ENCODE measurements at places on chromosomes 6 and 20.
A peak's percentile ranks its signal among the peaks of the same experiment; 100 is the strongest.

GRCh38 chr6:56843476-56844349 lies 111.2 kb upstream of the BEND6 start:
- DNase-seq = peak; percentile 71

DNA sequence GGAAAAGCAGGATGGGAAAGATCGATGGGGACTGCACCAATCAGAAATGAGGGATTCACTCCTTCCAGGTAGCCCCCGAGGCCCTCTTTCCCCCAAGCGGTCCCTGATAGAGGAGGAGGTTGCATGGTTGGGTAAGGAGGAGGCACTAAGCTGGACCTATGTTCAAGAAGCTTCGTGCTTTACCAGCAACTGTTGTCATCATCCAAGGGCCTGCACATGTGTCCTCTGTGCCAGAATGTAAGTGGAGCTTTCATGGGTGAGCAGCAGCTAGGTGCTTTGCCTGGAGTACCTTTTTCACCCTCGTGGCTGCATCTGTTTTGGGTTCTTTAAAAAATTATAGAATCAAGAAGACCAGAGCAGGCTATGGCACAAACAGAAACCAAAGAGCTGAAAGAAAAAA lies 54.0 kb downstream of the GMPR start:
- DNase-seq = no peak

- no peak for DNase-seq
These were observed 141.6 kb downstream of the TRIM27 start for GRCh38 chr6:28782113-28782673.

GRCh38 chr6:79762370-79762769 lies 131.2 kb downstream of the SH3BGRL2 start:
- DNase-seq = no peak

DNA sequence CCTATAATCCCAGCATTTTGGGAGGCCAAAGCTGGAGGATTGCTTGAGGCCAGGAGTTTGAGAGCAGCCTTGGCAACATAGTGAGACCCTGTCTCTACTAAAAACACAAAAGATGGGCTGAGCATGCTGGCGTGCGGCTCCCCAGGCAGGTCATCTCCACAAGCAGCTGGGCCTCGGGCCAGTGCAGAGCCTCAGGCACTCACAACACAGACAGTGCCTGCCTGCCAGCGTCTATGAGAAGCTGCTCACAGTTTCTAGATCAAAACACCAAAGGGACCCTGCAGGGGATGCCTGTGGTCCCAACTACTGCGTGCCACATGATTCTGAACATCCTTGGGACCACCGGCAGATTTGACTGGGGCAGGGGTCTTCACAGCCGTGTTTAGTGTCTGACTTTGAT lies 59.4 kb downstream of the GINS1 start:
- no peak for DNase-seq

DNA sequence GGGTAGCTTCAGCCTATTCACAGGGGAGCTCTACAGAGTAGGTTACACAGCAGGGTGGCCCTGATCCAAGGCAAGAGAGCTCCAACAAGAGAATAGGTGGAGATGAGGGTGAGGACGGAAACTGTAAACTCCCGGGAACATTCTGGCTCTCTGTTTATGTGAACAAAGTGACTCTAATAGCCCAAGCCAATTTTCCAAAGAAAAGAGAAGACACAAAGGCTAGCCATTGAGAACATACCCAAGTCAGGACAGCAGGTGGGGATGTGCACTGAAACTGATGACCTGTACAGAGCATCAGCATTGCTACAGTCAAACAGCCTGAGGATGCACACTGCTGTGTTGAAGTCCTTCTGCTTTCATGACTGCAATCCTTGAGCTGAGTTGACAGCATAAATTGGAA lies 136.0 kb upstream of the TOP1 start:
- no peak for DNase-seq

- DNase-seq = no peak
These were observed 100.8 kb downstream of the CAP2 start for GRCh38 chr6:17494177-17494576.

GRCh38 chr6:37273690-37274089 lies 15.7 kb upstream of the TMEM217 start:
- no peak for DNase-seq

GRCh38 chr6:12275107-12275506 lies 15.1 kb upstream of the EDN1 start:
- DNase-seq = no peak

DNA sequence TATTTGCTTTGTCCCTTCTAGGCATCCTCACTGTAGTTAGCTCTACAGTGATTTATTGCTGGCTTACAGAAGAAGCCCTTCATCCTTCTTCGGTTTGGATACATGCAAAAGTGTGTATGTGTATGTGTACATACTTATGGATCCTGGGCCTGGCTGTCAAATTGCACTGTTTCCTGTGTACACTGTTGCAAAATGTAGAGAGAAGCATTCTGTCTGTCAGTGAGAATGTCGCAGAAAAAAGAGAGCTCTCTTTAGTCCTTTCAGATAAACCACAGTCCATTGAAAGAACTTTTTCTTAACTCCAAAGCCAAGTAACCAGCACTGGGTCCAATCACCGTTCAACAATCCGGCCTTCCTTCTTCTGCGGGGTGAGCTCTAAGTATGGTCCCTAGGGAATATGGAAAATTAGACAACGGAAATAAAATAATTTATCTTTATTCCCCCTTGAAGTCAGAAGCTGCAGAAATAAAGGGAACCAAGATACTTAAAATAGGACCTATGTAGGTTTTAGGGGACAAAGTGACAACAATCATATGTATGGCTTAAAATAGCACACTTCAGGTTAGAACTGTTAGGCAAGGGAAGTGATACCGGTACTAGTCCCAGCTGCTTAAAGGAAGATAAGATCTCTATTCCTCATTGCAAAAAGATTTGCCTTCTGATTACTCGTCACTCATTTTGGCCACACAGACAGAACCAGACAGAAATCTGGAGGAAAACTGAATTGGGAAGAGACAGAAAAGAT lies 107.0 kb downstream of the CD83 start:
- DNase-seq = no peak

- no peak for DNase-seq
These were observed 2.4 kb downstream of the CST9 start for GRCh38 chr20:23603321-23603720.

DNA sequence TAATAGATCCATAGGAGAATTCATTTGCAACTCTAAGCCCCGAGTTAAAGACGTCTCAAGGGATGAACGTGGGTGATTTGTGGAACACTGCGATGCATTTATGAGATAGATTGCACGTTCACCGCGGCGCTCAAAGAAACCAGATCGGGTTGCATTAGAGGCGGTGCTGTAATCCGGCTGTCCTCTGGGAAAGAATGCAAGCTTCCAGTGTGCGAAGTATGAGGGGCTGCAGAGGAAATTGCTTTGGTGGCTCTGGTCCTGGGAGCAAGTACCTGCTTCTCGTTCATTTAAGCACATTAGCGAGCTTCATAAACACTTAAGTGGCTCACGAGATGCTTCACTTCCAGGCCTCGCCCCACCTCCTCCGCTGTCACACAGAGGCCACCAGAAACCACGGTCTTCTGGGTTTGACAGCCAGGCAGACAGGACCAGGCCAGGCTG lies 182.3 kb downstream of the CDH4 start:
- no peak for DNase-seq

GRCh38 chr6:136378888-136379287 lies 89.2 kb upstream of the BCLAF1 start:
- no peak for DNase-seq

- DNase-seq = no peak
These were observed 4.6 kb upstream of the RSPH3 start for GRCh38 chr6:159004592-159004991.

DNA sequence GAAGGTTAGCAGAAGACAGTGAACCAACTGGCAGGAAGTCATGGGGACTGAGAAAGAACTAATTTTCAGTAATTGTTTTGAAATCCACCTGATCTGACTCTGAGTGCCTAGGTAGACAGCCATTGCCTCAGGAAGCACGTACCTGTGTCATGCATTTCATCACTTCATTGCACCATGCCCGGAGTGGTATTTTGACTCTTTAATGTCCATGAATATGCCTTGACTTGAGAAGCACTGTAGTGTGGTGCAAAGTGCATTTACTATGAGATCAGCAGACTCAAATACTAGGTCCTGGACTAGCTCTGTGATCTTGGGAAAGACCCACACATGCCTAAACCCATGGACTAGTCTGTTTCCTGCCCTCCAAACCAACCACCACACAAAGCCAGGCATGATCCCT lies 370.9 kb upstream of the MARCKS start:
- no peak for DNase-seq

GRCh38 chr20:7891705-7892104 lies 48.6 kb downstream of the HAO1 start:
- no peak for DNase-seq

DNA sequence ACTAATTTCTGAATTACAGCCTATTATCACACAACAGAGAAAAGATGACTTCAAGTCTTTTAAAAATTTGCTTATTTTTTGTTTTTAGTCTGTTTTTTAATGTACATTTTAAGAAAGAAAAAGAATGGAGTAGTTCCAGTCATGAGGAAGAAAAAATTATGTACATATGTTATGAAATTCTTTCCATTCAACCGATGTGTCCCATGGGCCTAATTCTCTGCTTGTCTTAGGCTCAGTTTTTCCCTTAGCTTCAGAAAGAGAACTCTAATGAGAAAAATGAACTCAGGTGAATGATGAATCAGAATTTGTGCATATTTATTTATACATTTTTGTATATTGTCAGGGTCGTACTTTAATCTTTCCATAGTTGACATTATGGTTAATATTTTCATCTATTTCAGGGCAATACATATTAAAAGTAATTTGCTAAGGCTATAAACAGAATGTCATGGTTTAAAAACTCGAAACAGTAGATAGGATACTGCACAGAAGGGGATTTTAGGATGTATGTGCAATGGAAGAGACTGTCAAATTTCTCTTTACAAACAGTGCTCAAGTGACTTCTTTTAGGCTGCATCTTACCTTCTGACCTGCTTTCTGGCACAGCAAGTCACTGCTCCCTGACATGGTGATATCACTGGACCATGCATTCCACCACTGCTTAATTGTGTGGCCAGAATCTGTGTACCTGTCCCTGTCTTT lies 153.1 kb downstream of the EPHA7 start:
- DNase-seq = no peak

GRCh38 chr6:18293076-18293904 lies 29.0 kb upstream of the DEK start:
- DNase-seq = no peak

DNA sequence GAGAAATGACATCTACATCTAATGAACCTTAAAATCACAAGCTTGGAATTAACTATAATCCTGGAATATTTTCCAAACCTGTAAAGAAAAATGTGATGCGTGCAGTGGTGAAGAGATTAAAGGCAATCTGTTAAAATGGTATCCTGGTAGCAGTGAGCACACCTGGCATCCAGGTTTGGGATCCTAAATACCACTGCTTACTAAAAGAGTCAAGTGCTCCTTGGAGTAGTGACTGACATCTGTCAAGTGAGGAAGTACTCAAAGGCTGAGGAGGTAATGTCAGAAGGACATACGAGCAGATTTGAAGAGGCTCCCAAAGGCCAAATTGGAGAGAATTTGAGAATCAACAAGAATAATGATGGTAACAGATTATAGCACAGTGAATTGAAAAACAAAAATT lies 32.8 kb downstream of the PCMT1 start:
- no peak for DNase-seq

- no peak for DNase-seq
These were observed 12.7 kb upstream of the EFHC1 start for GRCh38 chr6:52407467-52407866.

- no peak for DNase-seq
These were observed 58.8 kb downstream of the REV3L start for GRCh38 chr6:111423960-111424846.

- no peak for DNase-seq
These were observed 184.0 kb downstream of the GPX5 start for GRCh38 chr6:28709478-28710349.

DNA sequence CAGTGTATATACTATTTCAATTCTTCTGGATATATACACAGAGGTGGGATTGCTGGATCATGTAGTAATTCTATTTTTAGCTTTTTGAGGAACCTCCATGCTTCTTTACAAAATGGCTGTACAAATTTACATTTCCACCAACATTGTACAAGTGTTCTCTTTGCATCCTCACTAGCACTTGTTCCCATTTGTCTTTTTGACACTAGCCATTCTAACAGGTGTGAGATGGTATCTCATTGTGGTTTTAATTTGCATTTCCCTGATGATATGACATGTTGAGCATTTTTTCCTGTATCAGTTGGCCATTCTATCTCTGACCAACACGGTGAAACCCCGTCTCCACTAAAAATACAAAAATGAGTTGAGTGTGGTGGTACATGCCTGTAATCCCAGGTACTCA lies 68.1 kb upstream of the PMEPA1 start:
- DNase-seq = no peak

DNA sequence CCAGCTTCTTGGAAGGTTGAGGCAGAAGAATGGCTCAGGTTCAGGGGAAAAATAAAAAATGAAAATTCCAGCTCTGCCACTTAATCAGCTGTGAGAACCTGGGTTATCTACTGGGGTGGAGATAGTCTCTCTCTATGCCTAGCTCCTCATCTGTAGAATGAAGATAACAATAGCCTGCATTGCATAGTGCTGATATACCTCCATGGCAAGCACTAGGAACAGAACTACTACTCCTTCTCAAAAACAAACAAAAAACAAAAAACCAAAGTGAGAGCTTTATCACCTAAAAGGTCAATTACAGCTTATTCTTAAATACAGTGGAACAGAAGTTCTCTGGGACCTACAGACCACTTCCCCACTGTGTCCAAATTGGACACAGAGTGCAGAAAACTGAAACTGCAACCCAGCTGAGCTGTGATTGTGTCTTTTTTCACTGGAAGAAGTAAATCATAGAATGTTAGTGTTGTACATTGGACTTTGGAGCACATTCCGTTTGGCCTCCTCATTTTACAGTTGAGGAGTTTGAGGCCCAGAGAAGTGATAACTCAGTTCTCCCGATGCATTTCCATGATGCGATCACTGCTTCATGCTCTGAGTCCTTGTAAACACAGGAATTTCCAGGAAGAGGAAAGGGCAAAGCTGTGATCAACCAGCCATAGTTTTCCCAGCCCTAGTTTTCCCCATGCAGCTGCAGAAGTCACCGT lies 23.3 kb downstream of the MTFR2 start:
- DNase-seq = no peak

DNA sequence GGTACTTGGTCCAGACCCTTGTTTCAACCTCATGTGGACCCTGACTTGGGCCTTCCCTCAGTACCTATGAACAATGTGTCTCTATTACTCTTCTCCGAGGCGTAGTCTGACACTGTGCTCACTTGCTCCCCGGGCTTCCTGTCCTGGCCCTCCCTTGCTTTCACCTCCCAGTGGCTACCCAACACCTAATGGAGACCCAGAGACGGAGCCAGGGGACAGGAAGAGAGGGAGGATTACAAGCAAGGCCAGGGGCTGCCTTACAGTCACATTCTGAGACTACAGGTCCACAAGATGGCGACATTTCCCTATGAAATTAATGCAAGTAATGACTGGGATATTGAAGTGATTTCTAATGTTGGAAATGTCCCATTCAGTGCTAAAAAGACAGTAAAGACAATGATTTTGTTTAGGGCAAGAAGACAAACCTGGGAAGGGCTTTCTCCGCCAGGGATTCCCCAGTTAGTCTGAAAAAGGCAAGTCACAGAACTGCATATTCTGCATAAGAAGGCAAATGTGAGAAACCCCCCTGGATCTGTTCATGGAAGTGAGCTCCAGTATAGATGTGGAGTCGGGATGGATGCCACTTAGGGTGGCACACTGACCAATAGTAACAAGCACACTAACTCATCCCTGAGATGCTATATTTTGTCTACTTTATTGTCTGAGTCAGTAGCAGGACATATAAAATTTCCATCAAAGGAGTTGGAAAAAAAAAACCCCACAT lies 44.0 kb upstream of the ZBTB24 start:
- peak; percentile 19 for DNase-seq

All from GM19239 (cell line).